Memory B cell (primary cell): ENCODE measurements at places on chromosomes 5 and 9.

- DNase-seq: no peak
These were observed 3.1 kb upstream of the UNC13B start for GRCh38 chr9:35158501-35159280.

DNA sequence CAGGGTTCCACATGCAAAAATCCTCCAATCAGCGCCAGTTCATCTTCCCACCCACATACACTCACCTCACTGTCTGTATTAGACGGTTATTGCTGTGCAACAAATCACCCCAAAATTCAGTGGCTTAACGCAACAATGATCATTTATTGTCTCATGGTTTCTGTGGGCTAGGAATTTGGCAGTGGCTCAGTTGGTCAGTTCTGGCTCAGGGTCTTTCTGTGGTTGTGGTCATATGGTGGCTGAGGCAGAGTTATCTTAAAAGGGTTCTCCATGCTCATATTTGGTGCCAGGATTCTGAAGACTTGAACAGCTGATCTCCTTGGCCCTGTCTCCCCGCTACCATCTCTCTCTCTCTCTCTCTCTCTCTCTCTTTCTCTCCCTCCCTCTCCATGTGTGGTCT, 12.9 kb downstream of the ZNF618 start:
- DNase-seq: no peak

DNA sequence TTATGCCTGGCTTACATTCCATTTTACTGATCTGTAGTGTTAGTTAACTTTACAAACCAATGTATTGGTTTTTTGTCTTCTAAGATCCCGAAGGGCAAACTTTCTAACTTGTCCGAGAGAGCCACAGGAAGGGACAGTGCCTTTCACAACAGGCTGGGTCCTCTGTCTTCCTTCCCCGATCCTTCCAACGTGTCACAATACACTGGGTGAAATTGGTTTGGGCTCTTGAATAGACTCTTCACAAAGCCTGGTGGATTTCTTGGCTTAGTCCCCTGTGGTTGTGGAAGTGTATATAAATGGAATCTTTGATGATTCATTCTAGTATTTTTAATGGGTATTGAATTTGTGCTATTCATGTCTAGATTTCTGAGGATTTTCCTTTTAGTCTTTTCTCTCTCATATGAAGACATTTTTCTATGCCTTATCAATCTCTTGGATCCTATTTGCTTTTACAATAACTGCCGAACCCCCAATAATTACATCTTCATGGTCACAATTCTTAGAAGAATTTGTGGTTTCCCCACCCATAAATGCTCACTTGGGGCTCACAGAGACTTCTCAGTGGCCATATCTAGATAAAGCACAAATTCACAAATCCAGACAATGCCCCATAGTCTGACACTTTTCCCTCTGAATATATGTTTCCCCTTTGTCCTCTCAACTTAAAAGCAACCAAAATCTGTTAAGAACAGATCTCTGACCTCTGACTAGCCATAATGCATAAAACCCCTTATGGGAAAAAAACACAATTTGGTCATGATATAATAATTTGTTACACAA, 107.7 kb downstream of the MTRR start:
- DNase-seq: no peak

- no peak for DNase-seq
These were observed 78.4 kb downstream of the PLPP1 start for GRCh38 chr5:55456216-55456895.

DNA sequence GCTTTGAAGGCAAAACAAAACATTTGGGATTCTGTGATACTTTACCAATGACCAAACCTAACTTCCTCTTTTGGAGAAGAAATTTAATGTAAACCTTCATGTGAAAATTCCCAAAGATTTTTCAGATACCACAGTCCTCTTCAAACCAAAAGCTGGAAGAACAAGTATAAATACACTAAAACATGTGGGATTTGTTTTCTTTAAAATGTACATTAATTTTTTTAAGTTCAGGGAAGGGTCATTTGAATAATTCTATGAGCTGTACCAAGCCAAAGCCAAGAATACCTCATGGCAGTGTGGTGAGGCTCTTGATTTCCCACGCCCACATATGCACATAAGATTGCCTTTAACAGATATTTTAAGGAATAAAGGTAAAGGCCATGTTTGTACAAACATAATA, 28.4 kb upstream of the ITGA1 start:
- no peak for DNase-seq

- DNase-seq: no peak
These were observed 3.2 kb upstream of the RPP25L start for GRCh38 chr9:34615132-34615531.

DNA sequence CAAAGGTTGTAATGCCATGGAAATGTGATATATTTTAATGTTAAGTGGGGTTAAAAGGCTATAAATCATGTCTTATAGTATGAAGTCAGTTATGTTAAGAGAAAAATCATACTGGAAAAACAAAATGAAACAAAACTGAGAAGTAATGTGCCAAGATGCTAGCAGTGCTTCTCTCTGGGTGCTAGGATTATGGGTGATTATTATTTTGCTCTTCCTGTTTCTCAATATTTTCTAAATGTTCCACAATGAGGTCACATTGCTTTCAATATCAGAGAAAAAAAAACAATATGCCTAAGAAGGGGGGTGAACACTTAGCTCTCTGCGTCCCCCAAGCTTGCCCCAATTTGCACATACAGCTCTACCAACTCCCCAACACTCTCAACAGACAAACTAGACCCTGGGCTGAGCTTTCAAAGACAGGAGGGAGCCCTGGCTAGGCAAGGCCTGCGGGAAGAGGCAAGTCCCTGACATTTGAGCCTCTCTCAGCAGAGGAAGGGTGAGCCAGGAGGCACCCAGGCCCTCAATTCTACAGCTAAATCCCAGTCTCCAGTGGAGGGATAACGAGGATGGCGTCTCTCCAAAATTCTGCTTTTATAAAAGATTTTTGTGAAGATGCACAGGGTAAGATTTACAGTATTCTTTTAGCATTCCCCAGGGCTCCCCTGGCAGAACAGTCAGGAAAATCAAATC, 24.4 kb downstream of the WHRN start:
- no peak for DNase-seq

GRCh38 chr5:151820271-151820670, 48.5 kb downstream of the G3BP1 start:
- DNase-seq: no peak

- DNase-seq: no peak
These were observed 286.7 kb upstream of the PTPRD start for GRCh38 chr9:10899509-10899908.

GRCh38 chr9:98256756-98257155, 1.3 kb upstream of the TBC1D2 start:
- DNase-seq: peak; percentile 11

GRCh38 chr5:64874753-64875152, 106.0 kb downstream of the CWC27 start:
- DNase-seq: no peak

DNA sequence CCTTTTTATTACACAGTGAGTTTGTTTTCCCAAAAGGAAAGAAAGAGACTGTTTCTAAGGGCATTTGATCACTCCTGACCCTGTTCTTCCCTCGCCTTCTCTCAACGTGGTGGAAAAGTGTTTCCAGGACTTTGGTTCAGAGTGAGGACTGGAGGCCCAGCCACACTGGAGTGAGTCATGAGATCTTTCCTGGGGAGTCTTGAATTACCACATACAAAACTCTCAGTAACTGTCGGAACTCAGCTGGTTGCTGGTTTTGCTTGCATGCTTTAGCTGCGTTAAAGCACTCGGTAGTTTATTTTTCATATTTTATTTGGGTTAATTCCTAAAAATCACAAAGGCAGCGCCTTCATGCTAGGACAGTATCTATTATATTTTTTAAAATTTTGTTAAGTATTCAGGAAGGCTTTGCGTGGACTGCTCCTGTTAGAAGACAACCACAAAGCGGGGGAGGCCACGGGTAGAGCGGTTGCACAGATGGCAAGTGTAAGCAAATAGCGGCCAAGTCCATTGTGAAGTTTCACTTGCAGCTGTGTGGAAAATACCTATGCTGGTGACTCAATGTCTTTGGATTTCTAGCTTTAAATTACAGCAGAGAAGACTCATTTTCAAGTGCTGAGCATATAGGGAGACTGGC, 77.7 kb downstream of the ARSB start:
- DNase-seq: no peak

DNA sequence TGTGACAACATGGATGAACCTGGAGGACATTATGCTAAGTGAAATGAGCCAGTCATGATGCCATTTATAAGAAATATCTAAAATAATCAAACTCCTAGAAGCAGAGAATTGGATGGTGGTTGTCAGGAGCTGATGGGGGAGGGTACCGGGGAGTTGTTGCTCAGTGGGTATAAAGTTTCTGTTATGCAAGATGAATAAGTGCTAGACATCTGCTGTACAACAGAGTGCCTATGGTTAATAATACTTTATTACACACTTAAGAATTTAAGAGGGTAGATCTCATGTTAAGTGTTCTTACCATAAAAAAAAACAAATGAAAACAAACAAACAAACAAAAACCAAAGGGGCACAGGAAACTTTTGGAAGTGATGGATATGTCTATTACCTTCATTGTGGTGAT, 13.0 kb upstream of the CCDC69 start:
- DNase-seq: no peak

DNA sequence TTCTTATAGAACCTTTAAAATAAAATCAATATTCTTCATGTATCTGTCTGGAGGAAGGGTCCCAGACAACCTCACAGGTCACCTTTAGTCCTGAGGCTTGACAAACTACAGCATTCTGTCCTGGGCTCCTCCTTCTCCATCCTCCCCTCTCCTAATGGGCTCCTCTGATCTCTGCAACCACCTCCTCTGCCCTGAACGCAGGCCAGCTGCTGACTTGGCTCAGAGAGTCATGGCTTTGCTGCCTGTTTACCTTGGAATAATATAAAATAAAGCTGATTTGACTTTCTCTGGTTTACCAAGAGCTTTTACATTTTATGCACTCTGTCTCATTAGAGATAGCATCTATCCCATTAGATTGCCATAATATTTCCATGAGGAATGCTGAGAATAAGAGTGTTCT, 159.4 kb downstream of the SEMA6A start:
- no peak for DNase-seq

DNA sequence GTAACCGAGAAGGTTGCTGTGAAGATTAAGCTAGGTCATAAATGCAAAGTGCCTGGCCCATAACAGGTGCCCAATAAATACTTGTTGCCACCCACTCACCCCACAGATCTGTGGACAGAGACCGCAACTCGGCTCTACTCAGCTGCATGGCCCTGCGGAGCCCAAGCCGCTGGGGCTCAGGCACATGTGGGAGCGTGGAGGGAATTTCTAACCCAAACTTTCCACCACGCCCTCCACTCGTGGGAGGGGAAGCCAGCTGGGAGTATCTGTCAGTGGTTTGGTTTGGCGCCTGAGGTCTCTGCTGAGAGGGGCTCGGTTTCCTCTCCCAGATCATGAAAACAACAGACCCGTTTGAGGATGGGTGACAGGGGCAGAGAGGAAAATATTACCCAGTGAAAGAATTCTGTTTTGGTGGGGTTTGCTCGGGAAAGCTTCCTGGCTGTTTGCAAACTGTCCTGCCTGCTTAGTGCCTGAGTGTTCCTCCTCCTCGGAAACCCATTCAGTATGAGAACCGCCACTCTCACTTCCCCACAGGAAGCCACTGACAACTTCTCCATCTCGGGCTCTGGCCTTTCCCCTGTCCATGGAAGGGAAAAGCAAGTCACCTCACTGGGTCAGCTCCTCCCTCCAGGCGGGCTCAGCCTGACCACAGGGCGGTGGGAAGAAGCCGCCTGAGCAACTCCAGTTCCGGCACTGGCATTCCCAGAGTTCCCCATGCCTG, 60.1 kb downstream of the RGS3 start:
- DNase-seq: peak; percentile 16

DNA sequence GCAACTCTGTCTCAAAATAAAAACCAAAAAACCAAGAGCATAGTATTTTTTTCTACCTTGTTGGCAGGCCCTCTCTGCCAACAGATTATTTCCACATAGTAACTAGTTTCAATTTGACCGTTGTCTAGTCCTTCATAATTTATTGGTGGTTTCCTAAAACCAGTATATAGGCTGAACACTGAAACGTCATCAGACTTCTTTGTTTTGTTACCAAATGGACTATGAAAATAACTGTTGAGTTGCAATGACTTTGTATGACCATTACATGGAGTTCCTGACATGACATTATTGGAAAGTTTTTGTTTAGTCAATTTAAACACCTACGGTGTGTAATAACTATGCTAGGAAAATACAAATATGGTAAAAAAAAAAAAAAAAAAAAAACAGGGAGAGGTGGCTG, 1.7 kb downstream of the AGGF1 start:
- no peak for DNase-seq

- DNase-seq: no peak
These were observed 1711.3 kb upstream of the ACO1 start for GRCh38 chr9:30673132-30673531.

DNA sequence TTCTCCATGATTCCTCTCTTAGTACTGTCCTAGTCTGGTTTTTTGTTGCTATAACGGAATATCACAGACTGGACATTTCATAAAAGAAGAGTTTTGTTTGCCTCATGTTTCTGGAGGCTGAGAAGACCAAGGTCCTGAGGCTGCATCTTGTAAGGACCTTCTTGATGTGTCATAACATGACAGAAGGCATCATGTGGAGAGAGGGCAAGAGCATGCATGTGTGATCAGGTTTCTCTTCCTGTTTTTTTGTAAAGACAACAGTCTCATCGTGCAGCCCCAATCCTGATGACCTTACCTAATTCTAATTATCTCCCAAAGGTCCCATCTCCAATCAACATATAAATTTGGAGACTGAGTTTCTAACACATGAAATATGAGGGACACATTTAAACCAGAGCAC, 108.4 kb downstream of the MSX2 start:
- no peak for DNase-seq

GRCh38 chr5:37799865-37800421, 39.9 kb downstream of the GDNF start:
- DNase-seq: no peak

- no peak for DNase-seq
These were observed 88.7 kb downstream of the ANKRD33B start for GRCh38 chr5:10652606-10653005.
